ENCODE measurements at places on chromosomes 11 and 22.
A peak's percentile ranks its signal among the peaks of the same experiment; 100 is the strongest.

GRCh38 chr22:45648301-45649117 lies 23.1 kb upstream of the ATXN10 start:
- no peak for DNase-seq

DNA sequence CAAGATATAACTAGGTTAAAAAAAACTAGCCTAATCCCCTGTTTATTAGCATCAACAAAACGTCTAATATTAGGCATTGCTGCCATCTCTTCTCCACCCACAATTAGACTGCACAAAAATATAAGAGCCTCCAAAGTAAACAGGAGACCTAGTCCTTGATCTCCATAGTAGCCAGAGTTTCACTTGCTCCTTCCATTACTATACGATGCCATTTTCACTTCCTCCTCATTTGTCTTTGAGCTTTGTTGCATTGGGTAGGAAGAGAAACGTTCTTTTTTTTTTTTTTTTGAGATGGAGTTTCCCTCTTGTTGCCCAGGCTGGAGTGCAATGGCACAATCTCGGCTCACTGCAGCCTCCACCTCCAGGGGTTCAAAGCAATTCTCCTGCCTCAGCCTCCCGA lies 42.3 kb upstream of the RDX start:
- DNase-seq, result no peak

DNA sequence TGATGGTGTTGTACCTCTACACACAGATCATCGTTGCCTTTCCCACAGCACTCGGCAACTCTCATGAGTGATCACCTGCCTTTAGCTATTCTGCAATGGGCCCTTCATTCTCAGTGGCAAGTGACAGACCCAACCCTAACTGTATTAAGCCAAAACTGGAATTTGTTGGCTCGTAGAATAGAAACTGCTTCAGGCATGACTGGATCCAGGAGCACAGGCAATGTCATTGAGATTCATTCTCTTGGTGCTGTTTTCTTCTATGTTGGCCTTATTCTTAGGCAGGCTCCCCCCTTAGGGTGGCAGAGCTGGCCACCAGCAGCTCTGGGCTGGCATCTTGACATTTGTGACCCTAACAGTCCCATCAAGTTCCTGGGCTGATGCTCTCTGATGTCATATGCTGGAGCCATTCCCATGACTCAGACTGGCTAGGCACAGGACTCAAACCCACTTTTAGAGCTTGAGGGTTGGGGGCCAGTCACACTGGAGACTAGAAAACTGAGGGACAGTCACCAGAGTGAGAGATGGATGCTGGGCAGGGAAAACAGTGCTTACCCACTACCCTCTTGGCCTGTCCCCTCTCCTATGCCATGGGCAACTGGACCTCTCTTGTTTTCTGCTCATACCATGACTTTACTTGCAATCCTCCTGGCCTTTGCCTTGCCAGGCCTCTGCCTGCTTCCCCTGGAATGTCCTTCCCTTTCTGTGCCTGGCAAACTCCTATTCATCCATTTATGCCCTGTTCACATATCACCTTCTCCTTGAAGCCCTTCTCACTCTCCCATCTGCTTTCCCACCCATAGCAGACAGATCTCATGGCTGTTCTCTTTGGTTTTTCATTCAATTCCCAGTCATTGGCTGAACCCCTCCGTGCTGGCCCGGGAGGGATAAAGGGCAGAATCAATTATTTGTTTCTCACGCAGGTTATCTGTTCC lies 7.1 kb upstream of the CDC42EP2 start:
- no peak for DNase-seq

- no peak for DNase-seq
These were observed 58.8 kb downstream of the MCM5 start for GRCh38 chr22:35458547-35459422.

- peak; percentile 84 for DNase-seq
These were observed 395.9 kb upstream of the CCDC90B start for GRCh38 chr11:83681906-83682610.

- no peak for DNase-seq
These were observed 42.6 kb downstream of the NEU3 start for GRCh38 chr11:75031224-75031753.

DNA sequence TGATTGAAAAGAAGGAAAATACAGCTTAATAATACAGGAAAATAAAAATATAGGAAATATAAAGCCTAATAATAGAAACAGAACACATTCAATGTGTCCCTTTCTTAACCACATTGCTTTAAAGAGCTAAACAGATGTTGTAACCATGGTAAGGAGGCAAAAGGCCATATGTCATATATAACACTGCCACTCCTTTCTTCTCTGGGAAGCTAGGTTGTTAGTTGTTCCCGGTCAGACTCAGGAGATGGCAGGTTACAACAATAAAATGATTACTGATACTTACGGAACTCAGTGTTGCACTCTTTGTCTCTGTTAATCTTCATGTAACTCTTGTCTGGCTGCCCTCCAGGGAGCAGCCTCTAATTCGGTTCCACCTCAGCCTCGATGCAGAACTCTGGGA lies 134.7 kb upstream of the PGR start:
- DNase-seq, result no peak

GRCh38 chr11:111438846-111439520 lies 59.9 kb upstream of the POU2AF1 start:
- DNase-seq, result no peak

DNA sequence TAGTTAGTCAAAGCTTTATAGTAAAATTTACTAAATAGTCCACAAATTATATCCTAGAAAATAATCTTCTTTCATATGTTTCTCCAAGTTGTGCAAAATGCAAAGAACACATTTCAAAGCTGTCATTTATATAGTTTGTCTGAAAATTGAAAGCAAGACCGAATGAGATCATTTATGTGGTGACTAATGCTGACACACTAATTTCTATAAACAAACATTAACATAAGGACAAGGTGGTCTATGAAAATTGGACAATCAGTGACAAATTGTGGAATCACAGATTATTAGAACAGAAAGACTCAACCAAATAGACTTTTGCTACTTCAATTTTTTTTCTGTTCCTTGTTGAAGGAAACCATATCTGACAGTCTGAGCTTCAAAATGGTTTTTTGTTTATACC lies 1056.1 kb downstream of the LRRC4C start:
- DNase-seq, result no peak

- DNase-seq, result no peak
These were observed 4.8 kb upstream of the NLRP10 start for GRCh38 chr11:7969756-7970646.

- no peak for DNase-seq
These were observed 364.4 kb upstream of the LUZP2 start for GRCh38 chr11:24132471-24132870.

- DNase-seq, result no peak
These were observed 452.7 kb upstream of the CNTN5 start for GRCh38 chr11:98568013-98568412.

DNA sequence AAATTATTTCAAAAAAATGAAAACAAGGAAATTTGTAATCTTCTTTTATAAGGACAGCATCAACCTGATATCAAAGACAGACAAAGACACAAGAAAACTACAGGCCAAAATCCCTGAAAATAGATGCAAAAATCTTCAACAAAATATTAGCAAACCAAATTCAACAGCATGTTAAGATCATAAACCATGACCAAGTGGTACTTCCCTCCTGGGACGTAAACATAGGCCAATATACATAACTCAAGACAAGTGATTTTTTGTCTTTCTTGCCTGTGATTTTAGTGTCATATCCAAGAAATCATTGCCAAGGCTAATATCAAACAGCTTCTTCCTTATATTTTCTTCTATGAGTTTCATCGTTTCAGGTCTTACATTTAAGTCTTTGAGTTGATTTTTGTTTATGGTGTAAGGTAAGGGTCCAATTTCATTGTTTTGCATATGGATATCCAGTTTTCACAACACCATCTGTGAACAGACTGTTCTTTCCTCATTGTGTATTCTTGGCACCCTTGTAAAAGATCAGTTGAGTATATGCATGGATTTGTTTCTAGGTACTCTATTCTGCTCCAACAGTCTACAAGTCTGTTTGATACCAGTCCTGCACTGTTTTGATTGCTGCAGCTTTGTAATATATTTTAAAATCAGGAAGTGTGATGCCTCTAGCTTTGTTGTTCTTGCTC lies 50.0 kb downstream of the SBF2 start:
- no peak for DNase-seq

DNA sequence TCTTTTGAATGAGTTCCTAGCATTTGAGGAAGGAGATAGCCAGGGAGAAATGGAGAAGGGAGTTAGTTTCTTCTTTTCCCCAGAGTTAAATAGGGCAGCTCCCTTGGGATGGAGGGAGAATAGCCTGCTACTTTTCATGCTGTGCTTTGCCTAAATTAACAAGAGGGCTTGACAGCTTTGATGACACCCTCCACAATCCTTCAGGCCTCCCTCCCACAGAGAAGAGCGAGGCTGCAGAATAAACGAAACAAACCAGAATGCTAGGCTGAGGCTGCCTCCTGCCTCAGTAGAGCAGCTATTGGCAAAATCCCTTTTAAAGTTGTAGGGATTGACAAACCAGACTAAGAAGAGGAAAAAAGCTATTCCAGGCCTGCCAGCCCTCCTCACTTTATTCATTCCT lies 94.6 kb downstream of the C11orf58 start:
- DNase-seq, result no peak

DNA sequence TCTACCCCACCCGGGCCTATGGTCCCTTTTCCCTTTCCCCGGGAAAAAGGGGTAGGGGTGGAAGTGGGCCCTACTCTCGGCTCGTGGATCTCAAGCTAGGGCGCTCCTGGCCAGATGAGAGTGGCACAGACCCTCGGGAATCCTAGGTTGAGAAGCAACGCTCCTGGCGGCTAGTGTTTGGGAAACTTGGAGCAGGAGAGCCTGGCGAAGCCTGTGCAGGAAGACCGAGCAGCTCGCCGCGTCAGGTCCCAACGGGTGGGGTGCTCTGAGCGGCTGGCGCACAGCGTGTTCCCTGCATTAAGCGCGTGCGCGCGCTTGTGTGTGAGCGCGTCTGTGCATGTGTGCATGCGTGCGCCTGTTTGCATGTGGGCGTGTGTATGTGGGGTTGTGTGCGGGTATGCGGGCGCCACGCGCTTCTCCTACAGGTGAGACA lies 7.1 kb upstream of the FLI1 start:
- DNase-seq, result no peak

- peak; percentile 59 for DNase-seq
These were observed 76.4 kb downstream of the GGTLC2 start for GRCh38 chr22:22720724-22721261.

GRCh38 chr22:39388261-39389011 lies 11.1 kb upstream of the TAB1 start:
- peak; percentile 98 for DNase-seq
